NCI-H187 treated with DMSO at 0.1 percent for 48 hours (cell line): ENCODE measurements at places on chromosomes 3 and 15.

DNA sequence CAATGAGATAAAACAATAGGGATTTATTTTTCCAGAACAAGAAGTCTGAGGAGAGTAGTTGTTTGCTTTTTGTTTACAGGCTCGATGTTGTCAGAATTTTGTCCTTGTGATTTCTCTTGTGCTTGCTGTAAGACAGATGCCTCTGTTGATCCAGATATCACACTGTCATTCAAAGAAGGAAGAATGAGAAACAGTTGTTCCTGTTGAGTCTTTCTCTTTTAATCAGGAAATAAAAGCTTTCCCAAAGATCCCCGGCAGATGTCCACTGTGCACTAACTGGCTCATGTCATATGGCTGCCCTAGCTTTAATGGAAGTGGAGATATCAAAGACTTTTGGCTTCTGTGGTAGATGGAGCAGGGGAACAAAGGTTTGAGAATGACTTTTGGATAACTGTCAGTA, 6.8 kb downstream of the SERPINI1 start:
- no peak for DNase-seq

GRCh38 chr3:134911586-134912548, 116.8 kb downstream of the EPHB1 start:
- no peak for DNase-seq

DNA sequence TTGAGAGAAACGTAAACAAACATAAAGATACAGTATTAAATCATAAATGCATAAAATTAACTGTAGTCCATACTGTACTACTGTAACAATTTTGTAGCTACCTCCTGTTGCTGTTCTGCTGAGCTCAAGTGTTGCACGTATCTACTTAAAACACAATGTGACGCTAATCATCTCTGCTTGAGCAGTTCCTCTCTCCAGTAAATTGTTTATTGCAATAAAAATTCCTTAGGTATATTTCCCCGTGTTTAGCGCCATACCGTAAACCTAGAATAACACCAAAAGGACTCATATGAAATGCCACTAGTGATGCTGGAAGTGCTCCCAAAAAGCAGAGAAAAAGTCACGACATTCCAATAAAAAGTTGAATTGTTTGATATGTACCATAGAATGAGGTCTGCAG, 152.3 kb downstream of the LRRN1 start:
- DNase-seq: no peak

- no peak for DNase-seq
Measured at GRCh38 chr15:29435811-29436210, 166.2 kb upstream of the NSMCE3 start.

GRCh38 chr3:139534455-139534812, 5.1 kb downstream of the RBP1 start:
- DNase-seq: peak; percentile 4

- DNase-seq: no peak
Measured at GRCh38 chr3:113312416-113312815, 101.1 kb downstream of the BOC start.

DNA sequence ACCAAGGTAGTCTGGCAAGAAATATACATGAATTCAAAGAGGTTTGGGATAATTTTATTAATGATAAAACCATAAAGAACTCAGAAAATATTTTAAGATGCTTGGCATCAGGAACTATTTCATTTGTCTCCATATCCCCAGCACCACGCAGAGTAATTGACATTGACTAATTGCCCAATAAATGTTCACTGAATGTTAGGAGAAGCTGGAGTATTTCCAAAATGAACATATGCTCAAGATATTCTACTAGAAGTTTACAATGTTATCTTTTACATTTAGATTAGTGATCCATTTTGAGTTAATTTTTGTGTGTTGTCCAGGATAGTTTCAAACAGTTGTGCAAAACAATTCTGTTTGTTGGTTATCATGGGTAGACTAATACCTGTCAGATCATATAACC, 298.8 kb upstream of the CTDSPL start:
- DNase-seq: no peak

DNA sequence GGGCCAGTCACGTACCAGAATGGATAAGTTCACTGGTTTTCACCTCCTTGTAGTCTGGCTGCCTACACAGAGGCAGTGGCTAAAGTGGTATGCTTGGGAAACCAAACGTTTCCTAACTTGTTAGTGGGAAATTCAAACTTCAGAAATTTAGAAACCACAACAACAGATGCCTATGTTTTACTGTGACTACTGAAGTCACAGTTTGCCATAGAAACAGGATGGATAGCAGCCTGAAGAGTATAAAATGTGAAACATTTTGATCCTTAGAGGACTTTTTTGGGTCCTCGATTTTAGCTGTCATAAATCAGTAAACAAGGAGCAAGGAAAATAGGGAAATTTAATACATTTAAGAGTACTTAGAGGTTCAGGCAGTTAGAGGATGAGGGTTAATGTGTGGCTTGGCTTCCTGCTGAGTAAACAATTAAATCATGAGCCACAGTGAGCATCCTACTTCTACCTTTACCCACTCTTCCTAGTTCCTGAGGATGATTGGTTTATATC, 48.6 kb downstream of the CMSS1 start:
- peak; percentile 67 for DNase-seq

- DNase-seq: no peak
Measured at GRCh38 chr3:43373560-43373928, 87.2 kb downstream of the SNRK start.

- no peak for DNase-seq
Measured at GRCh38 chr3:100144255-100144866, 30.1 kb upstream of the FILIP1L start.

DNA sequence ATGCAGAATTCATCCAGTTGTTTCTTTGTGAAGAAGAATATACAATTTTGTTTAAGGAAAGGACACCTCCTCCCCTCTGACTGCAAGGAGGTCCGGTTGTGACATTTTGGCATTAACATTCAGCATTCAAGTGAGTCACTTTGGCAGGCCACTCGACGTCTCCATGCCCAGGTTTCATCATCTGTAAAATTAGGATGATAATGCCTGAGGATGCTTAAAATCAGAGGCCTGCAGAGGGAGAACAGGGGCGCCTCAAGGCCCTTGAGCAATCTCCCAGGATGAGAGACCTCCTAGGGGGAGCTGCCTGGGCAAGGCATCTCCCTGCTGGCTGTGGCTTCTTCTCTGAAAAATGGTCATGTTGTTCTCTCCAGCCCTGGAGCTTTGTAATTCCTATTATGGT, 236.0 kb downstream of the CACNA2D3 start:
- no peak for DNase-seq

DNA sequence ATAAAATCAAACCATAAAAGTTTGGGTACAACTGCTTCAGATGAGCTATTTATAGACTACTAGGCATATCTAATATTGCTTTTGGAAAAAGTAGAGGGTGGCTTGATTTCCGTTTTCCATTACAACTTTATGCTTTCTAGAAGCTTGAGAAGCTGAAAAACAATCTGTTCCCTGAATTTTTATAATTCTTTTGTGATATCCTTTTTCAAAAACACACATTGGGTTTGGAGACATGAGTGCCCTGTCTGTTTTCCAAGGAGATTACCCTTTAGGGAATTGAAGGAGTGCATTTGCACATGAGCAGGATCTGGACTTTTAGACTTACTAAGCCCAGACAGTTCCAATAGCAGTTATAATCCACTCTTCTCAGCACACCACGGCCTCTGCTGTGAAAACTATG, 49.5 kb upstream of the FILIP1L start:
- no peak for DNase-seq

DNA sequence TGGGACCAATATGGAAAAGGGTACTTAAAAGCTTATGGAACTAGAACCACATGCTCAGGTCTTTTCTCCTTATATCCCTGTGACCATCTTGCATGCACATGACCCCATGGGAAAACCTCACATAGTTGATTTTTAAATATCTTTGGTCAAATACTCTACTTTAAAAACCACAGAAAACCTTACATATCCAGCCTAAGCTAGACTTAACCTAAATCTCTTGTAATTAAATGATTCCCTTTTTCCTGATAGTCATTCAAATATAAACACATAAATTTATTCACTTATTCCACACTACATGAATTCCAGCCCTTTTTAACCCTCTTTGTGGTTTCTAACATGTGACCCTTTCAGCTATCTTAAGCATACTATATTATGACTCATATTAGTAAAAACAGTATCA, 46.8 kb downstream of the DNAJC13 start:
- no peak for DNase-seq

DNA sequence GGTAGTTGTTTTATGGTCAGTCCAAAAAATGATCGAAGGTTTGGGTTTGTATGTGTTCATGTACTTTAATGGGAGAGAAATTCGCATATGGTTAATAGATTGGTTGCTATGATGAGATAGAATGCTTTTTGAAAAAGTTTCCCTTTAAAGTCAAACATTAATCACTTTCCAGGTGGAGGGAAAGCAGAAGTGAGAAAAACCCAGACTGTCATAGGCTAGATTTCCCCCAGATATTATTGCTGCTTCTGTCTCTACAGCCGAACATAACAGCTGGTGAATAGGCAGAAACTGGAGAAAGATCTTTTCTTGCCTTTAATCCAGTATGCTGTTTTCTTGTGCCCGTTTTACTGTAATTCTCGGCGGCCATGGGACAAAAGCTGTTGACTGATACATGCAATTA, 287.6 kb downstream of the SOX2 start:
- DNase-seq: no peak

DNA sequence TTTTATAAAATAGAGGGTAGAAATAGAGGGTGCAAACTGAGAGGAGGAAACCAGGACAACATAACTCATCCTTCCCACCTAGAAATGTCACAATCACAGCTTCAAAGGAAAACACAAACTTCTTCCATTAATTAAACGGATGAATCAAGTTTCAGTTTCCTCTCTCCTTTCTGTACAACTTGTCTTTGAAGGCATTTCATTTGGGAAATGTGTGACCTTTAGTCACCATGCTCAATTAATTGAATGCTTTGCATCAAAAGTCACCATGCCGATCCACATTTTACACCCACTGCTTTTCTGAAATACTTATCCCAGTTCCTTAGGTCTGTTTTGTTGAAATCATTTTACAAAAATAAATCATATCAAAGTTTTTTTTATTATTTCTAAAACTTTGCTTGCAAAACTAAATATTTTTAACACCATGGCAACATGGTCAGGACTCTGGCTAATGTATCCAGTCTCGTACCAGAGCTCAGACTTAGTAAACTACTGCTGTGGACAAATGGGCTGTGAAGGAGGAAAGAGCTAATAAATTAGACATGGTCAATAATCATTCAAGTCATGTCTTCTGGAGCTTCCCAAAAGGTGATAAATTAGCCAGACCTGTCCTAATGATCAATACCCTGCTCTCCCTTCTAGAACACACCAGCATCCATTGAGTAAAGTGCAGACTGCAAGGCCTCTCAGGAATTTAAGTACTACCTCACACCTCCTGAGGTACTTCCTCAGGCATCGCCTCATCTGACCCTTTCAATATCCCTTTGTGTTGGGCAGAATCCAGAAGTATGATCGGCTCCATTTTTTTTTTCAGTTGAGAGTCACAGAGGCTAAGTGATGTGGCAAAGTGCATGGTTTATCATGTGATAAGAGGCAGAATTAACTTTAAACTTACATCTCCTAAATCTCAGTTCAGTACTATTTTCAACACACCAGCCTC, 161.3 kb downstream of the GREM1 start:
- no peak for DNase-seq

- DNase-seq: no peak
Measured at GRCh38 chr15:85588677-85589076, 206.0 kb downstream of the KLHL25 start.

DNA sequence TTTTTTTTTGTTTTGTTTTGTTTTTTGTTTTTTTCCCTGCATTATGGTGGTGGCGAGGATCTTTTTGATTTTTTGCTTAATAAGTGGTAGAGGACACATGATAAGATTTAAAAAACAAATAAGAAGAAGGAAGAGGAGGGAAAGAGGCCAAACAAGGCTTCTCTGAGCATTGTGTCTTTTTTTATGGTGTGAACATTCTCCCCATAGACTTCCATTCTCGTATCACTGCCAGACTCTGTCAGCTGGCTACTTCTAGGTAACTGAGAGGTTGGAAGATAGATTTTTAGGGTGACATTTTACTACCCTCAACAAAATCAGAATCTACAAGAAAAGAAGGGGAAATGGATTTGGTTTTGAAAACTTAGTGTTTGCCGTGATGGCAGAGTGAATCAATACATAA, 3.8 kb downstream of the NLGN1 start:
- DNase-seq: no peak

DNA sequence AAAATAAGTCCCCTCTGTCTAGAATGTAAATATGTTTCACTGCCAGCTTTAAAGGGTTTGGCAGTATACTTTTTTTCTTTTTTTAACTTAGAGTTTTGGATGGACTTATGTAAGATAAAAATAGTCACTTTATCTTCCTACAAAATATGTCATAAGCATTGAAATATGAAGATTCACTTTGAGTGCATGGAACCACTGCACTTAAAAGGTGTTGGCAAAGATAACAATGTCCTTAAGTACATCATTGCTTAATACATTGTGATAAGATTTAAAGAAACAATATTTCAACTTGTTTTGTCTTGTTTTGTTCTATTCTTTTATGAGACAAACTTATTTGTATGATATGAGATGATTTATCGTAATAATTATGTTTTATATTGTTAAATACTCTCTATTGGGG, 66.3 kb upstream of the NAALADL2 start:
- DNase-seq: no peak
